ENCODE measurements at places on chromosomes 3 and 15.

DNA sequence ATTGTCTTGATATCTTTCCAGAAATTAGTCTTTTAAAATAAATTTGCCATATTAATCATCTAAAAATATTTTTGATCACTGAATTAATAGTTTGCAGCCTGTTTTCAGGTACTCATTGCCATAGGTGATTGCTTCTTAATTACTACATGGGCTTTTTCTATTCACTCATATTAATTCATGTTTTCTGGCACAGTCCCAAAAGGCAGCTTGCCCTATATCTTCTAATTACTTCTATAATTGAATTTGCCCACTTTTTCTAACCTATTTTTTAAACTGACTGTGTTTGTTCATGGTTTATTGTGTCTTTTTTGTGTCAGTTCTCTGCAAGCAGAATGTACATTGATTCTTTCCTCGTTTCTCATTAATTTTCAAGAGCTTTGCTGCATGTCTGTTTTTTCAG is 85.7 kb upstream of the SOX2 start:
- DNase-seq, result no peak

DNA sequence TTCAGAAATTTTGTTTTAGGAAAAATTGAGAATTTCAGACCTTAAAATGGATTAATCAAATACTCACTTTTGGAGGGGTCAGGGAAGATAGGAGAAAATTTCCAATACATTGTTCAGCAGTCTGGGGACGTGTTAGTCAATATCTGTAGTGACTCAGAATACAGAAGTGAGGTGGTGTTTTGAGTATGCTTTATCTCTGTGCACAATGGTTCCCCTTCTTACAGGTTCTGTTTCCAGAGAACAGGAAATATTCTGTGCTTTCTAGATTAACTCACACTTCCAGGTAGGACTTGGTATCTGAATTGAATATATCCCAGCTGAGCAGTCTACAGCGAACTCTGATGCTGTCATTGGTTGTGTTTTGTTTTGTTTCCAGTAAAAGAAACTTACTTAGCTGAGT is 30.7 kb upstream of the CCDC54 start:
- no peak for DNase-seq

GRCh38 chr3:30531017-30531570 is 75.3 kb upstream of the TGFBR2 start:
- no peak for DNase-seq

DNA sequence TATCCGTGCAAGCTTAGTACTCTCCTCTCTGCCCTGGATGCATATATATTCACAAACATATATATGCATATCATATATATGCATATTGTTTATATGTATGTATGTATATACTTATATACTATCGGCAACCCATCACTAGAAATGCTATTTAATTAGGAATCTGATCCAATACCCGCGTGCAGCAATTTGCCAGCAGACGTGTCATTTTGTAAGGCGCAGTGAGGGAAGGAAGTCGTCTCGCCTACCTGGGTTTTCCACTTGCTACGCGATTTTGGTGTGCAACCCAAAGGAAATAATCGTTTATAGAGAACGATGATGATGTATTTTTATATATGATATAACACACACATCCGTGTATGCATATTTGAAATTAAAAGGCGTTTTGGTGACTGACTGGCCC is 5.6 kb upstream of the FEZF2 start:
- DNase-seq, result no peak

DNA sequence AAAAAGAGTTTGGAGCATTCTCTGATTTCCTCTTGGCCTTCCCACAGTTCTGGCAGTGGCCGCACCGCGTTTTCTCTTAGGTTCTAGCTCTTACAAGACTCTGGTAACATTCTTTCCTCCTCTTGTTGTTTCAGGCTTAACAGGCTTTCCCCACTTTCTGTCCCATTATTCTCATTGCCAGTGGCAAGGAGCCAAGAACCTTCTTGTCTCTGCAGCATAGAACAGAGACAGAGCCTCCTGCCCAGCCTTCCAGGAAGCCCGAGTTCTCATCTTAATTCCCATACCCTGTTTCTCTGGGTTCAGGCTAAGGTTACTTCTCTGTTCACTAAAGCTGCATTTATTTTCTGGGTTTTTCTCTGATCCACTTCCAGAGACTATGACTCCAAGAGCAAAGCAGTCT is 61.1 kb downstream of the DUT start:
- DNase-seq, result no peak

GRCh38 chr3:10757021-10757820 is 58.8 kb upstream of the SLC6A11 start:
- no peak for DNase-seq

GRCh38 chr15:51878446-51879386 is 49.3 kb downstream of the TMOD3 start:
- no peak for DNase-seq

DNA sequence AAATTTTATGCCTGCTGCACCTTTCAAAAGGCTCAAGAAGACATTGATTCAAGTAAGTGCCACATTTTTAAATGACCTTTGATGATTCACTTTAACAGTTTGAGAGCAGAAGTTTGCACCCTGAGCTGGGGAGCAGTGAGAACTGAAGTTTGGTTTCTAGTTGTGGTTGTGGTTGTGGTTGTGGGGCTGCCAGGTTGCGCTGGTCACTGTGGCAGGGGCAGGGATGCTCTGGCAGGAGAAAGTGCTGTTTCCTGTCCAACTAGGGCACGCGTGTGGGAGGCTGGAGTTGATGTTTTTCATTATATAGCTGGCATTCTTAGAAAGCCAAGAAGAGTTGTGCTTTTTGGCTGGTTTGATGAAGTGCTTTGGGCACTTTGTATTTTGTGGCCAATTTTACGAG is 339.7 kb upstream of the NR2F2 start:
- no peak for DNase-seq

DNA sequence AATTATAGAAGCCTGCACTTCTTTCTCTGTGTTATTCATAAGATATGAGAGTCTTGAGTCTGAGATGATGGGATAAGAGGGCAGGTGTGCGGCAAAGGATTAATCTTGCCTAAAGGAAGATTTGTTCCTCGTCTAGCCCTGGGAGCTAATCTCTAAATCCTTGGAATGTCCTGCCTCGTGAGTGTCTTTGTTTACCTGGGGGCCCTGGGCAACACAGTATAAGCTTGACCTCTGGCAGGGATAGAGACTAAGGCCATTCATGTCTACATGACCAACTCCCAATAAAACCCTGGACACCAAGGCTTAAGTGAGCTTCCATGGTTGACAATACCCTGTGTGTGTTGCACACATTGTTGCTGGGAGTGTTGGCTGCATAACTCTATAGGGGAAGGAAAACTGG is 3.2 kb upstream of the AGBL1 start:
- DNase-seq, result no peak
